ENCODE measurements at places on chromosomes 3 and 15.

DNA sequence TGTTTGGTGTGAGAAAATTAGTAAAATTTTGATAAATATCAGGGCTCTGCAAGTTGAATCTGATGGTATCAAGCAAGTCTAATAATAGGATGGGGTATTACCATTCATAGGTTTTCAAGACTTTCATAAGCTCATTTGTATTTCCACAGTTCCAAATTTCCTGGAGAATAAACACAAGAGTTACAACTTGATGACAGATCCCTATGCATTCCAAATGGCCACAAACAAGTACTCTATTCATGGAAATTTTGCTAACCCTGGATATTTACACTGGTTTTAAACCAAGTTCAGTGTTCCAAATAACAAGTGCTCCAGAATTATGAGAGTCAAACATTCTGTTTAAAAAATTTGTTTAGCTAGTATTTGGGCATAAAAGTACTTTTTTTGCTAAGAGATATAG, 75.0 kb upstream of the CNTN6 start:
- no peak for DNase-seq

DNA sequence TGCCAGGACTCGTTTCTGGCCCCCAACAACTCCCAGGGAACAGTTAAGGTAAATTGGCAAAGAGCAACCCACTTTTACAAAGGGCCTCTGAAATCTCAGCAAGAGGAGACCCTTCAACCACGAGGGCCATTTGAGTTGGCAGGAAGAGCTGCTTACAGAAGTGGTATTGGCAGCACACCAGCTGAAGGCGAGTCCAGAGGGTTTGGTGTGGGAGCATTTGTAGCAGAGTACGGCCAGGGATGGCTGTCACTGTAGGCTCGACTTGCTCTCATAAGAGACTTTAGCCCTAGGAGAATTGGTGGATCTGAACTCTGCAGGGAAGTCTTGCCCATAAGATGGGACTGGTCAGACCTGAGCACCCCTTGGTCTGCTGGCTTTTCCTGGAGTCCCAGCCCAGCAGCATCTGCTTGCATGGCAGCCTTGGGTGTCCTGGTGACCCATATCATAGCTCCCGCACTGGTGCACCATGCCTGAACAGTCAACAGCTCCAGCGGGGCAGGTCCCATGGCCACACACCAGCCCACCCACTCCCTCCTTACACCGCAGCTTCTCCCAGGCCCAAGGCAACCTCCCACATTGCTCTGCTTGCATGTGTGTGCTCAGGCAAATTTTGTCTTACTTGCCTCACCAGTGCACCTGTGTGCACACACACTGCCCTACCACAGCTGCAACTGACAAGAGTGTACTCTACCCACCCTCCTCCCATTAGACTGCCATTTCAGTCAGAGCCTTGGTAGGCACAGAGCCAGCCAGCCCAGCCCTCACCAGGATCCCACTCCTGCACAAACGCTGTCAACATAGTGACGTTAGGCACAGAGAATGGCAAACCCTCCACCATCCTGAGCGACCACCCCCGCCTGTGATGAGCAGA, 861.6 kb upstream of the DPPA4 start:
- DNase-seq, result no peak

- no peak for DNase-seq
These were observed 76.3 kb upstream of the ICE2 start for GRCh38 chr15:60555291-60555690.

GRCh38 chr3:168696051-168696450, 600.3 kb upstream of the GOLIM4 start:
- DNase-seq, result no peak

Measured in T1000 (cell line).